ENCODE measurements at places on chromosomes 4 and X.

- no peak for DNase-seq
Observed at GRCh38 chrX:64447207-64447606, 52.0 kb upstream of the MTMR8 start.

GRCh38 chr4:114659386-114660008 lies 60.9 kb downstream of the UGT8 start:
- DNase-seq, result no peak

DNA sequence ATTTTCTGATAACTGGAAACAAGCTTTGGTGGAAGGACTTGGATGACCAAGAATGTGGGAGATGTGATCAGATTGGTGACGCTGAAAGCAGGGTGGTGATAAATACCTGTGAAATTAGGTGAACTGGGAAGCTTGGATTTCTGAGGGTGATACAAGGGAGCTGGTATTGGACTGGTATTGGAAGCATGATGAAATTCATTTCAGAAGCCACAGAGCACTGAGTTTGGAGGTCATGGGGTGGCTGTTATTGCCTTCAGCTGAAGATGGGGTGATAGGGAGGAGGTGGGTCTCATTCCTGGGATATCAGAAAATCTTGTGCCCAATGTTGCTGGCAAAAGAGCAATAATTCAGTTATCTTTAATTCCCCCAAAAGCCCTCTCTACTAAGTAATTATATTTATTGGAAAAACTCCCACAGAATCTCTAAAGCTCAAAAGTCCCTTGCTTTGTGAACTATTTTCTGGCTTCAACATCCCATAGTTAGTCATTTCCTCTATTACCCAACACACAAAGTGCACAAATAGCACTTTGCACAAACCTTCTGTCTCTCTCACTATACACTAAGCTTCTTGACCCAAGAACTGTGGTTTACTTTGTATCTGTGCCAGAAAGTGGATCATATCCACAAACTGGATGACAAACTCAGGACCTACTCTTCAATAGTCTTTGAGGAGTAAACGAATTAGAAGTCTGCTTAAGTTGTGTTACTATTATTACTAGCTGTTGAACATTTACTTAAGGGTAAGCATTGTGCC lies 23.1 kb upstream of the CAMK2D start:
- no peak for DNase-seq

DNA sequence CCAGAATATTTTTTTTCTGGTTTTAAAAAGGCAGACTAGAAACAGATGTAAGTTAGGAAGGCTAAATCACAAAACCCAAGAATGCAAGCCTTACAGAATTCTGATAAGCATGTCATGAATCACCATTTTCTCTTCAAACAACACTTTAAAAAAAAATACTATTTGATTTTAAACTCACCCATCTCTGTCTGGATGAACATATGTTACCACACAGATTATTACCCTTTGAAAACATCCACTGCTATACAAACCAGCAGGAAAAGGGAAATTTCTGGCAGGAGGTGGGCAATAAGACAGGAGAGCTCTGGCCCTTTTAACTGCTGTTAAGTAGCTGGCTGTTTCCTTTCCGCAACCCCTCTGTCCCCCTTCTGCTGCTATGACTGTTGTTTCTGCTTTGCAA lies 317.7 kb upstream of the NOCT start:
- DNase-seq, result no peak

DNA sequence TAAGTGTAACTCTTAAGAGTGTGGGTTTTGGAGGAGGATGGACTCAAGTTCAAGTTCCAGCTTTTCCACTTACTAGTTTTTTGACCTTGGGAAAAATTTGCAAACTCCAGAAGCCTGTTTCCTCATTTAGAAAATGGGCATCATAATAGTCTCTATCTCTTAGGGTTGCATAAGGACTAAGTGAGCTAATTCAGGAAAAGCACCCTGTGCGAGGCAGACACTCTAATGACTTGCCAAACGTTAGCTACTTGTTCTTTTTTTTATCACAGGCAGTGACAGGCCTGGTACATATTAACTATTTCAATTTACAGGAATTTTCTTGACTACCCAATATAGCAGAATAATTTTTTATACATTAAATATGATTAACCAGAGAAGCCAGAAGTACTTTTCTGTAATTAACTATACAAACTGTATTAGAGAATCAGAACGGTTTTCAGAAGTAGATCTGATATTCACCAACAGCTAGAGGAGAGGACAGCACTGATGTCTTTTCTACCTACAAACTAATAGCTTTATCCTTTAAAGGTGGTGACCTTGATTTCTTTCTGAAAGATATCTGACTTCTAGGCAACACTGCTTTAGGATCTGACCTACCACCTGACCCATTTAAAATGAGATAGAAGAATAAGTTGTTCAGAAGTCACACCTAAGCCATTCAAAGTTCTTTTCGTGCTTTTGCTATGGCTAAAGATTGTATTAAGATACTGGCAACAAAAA lies 139.6 kb upstream of the HAND2 start:
- DNase-seq, result no peak

DNA sequence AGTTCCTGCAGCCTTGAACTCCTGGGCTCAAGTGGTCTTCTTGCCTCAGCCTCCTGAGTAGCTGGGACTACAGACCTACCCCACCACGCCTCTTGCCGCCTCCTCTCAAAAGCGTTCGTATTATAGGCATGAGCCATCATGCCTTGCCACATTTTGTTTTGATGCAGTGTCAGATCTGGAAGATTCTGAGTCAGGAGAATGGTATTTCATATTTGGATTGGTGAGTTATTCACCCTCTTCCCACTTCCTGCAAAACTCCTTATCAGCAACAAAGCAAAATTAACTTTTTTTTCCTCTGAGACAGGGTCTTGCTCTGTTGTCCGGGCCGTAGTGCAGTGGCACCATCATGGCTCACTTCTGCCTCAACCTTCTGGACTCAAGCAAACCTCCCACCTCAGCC lies 29.6 kb downstream of the REST start:
- DNase-seq, result no peak

- DNase-seq, result no peak
Observed at GRCh38 chrX:44747969-44748368, 95.9 kb upstream of the DUSP21 start.

GRCh38 chr4:73258436-73258685 lies 237 bp downstream of the ANKRD17 start:
- DNase-seq, result no peak

GRCh38 chrX:49153467-49153866 lies 9.1 kb upstream of the MAGIX start:
- no peak for DNase-seq

- DNase-seq, result no peak
Observed at GRCh38 chr4:70632028-70632427, 3.5 kb downstream of the ENAM start.

DNA sequence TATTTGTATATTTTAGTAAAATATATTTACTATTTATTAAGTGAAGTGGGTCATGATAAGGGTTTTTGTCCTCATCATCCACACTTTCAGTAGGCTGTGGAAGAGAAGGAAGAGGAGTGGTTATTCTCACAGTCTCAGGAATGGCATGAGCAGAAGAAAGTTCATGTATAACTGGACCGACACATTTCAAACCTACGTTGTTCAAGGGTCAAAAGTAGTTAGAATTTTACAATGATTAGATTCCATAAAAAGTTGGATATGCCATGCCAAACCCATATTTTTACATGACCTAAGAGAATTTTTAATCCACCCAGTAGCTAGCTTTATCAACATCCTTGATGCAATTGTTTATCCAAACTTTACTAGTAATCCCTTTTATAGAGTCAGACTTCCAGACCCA lies 15.6 kb upstream of the MAGEA8 start:
- DNase-seq, result no peak

DNA sequence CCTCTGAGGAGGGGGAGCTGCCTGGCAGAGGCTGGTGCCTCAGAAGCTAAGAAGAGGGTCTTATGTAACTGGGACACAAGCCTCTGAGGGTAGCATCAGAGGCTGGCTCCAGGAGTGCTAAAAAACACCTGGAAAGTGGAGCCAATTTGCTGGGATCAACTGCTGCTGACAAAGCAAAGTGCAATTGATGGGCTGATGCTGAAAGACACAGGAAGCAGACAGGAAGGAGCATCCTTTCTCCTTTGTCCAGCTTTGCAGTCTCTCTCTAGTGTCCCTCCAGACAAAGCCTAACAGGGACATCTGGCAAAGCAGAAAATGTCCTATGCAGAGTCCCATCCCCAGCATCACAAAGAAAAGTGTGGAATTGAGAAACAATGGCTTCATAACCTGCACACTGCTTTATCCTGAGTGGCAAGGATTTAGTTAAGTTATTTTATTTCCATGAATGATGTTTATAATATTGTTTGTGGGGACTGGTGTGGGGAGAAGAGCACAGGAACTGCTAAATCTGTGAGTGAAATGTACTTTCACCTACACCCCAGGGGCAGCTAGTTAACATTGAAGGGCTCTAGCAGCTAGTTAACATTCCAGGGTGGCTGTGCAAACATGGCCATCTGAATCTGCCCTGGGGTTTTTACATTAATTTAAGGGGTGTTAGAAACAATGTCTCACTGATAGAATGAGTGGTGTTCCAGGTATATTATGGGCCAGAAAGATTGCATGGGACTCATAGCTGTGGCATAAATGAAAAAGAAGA lies 25.6 kb upstream of the MBTPS2 start:
- no peak for DNase-seq

DNA sequence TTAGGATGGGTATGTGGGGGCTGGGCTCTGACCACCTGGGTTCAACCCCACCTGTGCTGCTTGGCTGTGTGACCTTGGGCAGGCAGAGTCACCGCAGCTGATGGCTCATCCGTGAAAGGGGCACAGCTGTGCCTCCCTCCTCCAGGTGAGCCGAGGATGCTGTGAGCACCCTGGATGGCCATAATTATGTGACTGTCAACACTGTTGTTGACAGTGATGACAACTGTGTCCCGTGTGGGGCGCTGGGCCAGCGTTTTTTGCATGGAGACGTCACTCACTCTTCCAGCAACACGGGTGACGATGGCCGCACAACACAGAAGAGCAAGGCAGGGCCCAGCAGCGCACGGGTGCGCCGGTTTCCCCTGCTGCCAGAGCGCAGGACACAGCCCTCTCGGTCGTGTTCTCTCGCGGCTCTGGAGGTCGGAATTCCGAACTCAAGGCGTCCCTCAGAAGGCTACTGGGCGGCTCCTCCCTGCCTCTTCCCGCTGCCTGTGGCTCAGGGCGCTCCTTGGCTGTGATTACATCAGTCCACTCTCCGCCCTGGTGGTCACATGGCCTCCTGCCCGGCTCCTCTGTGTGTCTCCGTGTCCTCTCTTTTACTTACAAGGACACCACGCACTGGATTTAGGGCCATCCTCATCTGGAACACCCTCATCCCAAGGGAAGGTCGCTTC lies 1.3 kb downstream of the SH3TC1 start:
- DNase-seq, result no peak

DNA sequence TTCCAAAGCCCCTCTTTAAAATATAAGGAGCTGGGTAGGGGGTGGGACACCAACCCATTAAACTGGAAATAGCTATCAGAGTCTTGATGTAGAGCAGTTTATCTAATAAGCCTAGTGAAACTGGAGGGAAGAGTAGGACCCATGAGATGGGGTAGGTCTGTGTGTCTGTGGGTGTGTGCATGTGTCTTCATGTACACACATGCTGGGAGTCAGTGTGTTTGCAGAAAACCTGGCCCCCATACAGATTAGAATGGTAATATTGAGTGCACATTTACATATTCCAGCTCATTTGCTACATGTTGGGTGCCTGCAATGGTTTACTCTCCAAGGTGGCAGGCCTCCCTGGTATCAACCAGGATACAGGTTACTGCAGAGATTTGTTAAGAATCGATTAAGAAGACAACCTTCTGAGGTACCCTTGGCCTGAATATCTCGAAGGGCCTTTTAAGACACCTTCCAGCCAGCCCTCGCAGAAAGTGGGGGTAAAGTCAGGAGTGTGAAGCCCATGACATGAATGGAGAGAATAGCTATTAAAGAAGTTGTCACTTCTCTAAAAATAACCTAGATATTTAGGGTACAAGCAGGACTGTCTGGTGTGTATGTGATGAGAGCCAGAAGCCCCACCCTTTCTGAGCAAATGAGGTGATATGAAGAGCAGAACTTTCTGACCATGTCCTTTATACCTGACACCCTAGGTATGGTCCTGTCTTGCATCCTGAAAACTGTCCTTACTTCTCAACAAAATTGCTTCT lies 75.7 kb upstream of the TEX13D start:
- DNase-seq, result no peak

DNA sequence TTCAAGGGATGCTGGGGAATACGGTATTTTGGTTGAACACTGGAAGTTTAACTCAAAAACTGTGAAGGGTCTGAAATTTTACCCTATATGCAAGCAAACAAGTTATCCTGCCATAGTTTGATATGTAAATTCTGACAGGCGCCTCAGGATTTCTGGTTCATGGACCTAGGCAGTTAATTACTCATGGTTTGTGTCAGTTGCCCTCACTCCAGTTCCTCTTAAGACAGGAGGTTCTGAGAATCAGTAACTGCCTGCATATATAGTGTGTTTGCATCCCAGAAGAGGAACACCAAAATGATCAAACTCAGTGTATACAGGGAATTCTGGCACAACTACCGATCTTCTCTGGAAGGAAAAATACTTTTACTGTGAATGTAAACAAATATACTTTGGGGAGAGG lies 360.4 kb upstream of the NWD2 start:
- DNase-seq, result no peak

GRCh38 chrX:106201502-106202178 lies 33.5 kb downstream of the PWWP3B start:
- no peak for DNase-seq

- DNase-seq, result no peak
Observed at GRCh38 chr4:52098618-52099017, 47.5 kb downstream of the SPATA18 start.

DNA sequence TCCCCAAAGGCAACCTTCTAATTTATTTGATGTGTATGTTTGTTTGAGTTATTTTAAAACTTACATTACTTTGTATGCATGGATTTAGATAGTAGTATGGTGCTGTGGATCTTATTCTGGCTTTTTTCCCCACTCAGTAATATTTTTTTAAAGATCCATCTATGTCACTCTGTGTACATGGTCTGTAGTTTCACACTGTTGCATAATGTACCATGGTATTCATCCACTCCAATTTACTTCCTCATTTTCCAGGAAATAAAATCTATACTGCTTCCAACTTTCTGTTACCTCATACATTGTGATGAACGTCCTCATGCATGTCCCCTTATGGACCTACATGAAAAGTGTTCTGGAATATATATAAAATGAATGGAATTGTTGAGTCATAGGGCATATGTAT lies 17.6 kb downstream of the ARMCX2 start:
- DNase-seq, result no peak

- DNase-seq, result no peak
Observed at GRCh38 chr4:135050086-135050717, 848.6 kb upstream of the PABPC4L start.

DNA sequence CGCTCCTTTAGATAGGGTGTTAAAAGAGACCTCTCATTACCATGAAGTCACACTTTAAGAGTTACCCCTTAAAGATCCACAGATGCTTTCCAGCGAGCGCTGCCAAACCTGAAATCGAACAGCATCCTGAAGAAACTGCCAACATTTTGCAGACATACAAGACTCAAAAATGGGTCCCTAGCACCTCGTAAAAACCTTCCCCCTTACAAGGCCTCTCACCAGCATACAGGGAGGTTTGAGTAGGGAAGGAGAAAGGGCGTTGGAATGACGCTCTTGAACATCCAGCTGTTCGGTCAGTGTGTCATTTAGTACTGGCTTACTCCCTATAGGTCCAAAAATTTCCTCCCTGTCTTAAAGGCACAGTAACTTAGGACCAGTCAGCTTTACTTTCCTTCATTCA lies 45.3 kb upstream of the PGRMC1 start:
- DNase-seq, result no peak
